ENCODE measurements at places on chromosomes 5 and 9.

DNA sequence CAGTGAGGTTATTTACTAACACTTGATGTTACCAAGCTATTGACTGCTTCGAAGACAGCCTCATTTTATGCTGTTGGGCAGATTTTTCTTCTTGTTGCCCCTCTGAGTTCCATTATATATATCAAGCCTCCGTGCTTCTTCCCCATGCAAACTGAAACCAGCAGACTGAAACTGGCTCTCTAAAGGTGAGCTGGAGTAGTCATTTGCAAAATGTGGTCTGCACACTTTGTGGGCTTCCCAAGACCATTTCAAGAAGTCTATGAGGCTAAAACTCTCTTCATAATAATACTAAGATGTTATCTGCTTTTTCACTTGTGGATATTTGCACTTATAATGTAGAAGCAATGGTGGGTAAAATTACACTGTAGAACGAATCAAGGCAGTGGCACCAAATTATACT lies 13.9 kb downstream of the SLC36A1 start:
- no peak for DNase-seq

DNA sequence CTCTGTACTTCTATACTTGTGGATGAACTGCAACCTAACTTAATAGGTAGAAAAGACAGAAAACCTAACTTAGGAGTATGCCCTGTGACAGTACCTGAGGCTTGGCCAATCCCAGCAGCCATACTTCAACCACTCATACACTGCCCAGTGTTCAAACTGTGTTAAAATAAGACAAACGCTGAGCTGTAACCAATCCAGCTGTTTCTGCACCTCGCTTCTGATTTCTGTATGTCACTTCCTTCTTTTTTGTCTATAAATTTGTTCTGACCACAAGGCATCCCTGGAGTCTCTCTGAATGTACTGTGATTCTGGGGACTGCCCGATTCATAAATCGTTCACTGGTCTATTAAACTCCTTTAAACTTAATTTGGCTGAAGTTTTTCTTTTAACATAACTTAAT lies 41.4 kb downstream of the AUH start:
- DNase-seq: no peak

DNA sequence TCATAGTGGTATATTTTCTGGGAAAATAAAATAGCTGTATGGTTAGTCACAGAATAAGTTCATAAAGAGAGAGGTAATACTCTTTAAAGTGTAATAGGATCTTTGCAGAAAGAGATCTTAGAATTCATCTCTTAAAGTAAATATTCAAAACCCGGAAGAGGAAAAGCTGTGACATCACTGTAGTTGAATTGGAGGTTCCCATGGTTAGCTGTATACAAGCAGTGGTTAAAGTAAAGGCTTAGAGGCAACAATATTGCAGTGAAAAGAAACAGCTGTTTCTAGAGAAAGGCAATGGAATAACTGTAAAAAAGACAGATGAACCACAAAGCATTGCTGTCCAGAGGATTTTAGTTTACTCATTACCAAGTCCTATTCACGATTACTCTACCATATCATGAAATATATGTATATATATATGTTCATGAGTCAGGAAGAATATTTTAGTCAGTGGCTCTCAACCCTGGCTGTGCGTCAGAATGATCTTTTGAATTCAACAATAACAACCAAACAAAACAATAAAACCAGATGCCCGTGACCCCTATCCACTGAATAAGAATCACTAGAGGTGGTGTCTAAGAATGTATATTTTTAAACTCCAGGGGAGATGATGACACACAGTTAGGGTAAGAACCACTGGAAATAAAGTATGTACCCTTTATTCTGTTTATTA lies 4.7 kb downstream of the ERCC6L2 start:
- DNase-seq: peak; percentile 11

DNA sequence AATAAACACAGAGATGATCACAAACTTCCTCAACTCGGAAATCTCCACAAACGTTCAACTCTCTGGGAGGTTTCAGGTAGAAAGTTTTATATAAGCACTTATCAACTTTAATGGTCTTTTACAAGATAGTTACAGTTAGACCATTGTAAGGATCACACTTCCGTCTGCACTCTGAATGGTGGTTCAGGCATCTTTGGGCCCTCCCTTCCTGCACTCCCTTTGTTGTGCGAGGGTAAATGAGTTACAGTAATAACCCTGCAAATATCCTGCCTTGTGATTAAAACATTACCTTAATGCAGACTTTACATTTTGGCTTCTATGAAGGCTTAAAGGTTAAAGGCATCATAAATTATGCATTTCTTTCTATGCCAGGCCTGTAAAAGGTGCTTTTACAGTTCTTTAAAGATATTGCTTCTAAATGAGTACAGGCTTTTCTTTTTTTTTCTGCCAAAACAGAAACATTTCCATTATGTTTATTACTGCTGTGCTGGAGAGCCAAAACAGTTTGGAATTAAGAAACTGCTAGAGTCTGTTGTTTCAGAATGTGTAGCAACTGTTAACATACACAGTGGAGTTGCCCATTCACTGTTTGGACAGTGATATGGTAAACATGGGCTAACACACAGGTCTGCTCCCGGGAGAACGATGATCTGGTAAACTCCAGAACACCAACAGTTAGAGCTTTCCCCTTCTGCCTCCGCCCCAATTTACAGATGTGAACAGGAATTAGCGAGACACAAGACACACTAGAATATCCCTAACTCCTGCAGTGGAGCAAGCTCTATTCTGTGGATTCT lies 1.1 kb downstream of the PRUNE2 start:
- no peak for DNase-seq

DNA sequence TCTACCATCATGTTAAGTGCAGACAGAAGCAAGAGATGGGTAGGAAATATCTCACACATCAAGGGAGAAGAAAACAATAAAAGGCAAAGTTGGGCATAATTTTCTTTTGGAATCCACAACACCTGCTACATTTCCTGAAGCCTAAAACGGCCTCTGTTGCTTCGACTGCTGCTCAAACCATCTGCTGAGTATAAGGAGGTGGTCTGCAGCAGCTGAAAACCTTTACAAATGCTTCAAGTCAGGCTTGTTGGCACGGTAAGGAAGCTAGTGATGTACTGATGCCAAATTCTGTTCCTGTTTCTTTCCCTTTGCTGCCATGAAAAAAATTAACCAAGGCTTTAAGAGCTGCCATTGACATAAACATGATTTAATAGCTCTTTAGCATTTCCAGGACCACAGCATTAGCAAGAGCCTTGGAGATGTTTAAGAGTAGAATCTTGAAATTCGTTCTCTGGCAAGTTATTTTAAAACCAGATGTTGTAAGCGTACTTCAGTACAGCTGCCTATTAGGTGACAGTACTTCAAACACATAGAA lies 75.6 kb downstream of the DMRTA1 start:
- DNase-seq: no peak

GRCh38 chr5:132183723-132184122 lies 43.9 kb downstream of the P4HA2 start:
- DNase-seq: no peak

GRCh38 chr9:120158221-120158620 lies 421.7 kb downstream of the CDK5RAP2 start:
- no peak for DNase-seq

- no peak for DNase-seq
Measured at GRCh38 chr5:87307796-87308423, 40.2 kb downstream of the RASA1 start.

DNA sequence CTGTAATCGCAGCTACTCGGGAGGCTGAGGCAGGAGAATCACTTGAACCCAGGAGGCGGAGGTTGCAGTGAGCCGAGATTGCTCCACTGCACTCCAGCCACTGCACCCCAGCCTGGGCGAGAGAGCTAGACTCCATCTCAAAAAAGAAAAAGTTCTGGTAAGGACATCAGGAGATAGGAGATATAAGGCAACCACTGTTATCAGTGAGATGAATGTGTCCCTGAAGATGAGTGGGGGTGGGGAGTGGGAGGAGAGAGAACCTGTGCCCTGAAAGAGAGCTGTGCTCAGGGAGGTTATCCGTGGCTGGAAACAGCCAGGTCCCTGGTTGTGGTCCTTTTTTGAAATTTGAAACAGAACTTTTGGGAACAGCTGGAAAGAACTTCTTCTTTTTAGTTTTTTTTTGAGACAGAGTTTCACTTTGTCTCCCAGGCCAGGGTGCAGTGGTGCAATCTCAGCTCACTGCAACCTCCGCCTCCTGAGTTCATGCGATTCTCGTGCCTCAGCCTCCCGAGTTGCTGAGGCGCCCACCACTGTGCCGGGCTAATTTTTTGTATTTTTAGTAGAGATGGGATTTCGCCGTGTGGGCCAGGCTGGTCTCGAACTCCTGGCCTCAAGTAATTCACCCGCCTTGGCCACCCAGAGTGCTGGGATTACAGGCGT lies 2.6 kb downstream of the PTPA start:
- DNase-seq: no peak

DNA sequence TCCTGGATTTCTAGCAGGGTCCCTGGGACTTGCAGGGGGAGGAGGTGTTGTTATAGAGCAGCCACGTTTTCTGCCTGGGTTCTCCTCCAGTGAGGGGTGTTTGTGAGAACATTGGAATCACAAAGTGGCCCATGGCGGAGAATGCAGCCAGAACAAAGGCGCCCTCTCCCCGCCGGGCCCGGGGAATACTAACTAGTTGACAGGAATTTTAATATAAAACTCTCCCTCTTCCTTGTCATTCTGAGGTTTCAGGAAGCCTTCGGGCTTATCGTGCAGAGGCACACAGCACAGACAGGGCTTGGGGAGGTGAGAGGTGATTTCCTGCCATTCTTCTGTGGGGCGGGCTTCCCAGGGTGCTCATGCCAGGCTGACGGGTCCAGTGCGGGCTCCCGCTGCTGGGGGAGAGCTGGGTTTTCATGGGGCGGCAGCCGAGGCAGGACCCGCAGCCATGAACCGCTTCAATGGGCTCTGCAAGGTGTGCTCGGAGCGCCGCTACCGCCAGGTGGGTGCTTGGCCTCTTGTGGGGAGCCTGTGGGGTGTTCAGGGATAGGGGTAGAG lies 37.7 kb downstream of the RGS3 start:
- DNase-seq: no peak

GRCh38 chr9:108197008-108197365 lies 658.8 kb downstream of the ACTL7B start:
- DNase-seq: no peak

DNA sequence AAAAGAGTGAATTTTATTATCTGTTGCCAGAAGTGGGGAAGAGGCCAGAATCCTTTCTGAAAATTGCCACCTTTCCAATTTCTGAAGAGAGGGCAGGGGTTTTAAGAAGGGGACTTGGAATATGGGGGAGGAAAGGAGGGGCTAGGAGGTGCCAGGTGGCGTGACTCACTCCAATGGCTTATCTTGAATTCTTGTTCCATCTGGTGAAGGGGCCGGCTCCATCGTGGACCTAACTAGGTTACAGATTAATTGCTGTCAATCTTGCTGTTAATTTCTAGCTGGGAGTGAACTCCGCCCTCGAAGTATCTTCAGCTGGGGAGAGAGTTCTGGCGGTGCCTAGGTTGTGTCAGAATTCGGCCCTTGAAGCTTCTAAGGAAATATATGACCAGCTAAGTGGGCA lies 138.7 kb downstream of the YTHDC2 start:
- DNase-seq: no peak
